ENCODE measurements at places on chromosomes 7 and 10. TPM values are rescaled to one million over a fixed set of nuclear protein-coding genes. Genes with fewer than 3 reads are reported as not detected.

GRCh38 chr10:61877887-61878739 is 23.4 kb upstream of the ARID5B start:
- no peaks in the 10 kb centered on the region for H3K27me3 ChIP-seq
- no peak overlapping the region for H3K27ac ChIP-seq
- H3K4me3 ChIP-seq: no peak overlapping the region
- no peaks in the 10 kb centered on the region for H3K4me1 ChIP-seq
- no peak for DNase-seq

GRCh38 chr7:23418046-23418445 is 52.2 kb downstream of the IGF2BP3 start:
- H3K27ac ChIP-seq: no peak overlapping the region
- no peaks in the 10 kb centered on the region for H3K36me3 ChIP-seq
- H3K4me3 ChIP-seq: no peak overlapping the region
- H3K4me1 ChIP-seq: no peaks in the 10 kb centered on the region
- no peaks in the 10 kb centered on the region for H3K27me3 ChIP-seq
- DNase-seq: no peak

DNA sequence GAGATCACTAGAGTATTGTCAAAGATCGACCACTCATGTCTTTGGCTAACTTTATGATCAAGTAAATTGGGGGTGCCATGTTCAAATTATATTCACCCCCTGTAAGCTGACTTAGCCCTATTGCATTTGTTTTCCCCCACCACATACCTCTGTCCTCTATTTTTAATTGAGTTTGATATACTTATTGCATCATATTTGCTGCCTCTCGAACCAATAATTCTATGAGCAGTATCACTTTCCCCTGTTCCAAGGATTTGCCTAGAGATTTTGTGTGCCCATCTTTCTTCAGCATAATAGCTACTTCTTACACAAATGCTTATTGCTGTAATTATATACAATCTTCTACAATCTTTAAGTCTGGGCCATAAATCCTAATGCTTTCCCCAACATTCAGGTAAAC is 245.2 kb downstream of the COBL start:
- no peak overlapping the region for H3K4me3 ChIP-seq
- DNase-seq: no peak
- H3K27ac ChIP-seq: no peak overlapping the region
- no peaks in the 10 kb centered on the region for H3K27me3 ChIP-seq

DNA sequence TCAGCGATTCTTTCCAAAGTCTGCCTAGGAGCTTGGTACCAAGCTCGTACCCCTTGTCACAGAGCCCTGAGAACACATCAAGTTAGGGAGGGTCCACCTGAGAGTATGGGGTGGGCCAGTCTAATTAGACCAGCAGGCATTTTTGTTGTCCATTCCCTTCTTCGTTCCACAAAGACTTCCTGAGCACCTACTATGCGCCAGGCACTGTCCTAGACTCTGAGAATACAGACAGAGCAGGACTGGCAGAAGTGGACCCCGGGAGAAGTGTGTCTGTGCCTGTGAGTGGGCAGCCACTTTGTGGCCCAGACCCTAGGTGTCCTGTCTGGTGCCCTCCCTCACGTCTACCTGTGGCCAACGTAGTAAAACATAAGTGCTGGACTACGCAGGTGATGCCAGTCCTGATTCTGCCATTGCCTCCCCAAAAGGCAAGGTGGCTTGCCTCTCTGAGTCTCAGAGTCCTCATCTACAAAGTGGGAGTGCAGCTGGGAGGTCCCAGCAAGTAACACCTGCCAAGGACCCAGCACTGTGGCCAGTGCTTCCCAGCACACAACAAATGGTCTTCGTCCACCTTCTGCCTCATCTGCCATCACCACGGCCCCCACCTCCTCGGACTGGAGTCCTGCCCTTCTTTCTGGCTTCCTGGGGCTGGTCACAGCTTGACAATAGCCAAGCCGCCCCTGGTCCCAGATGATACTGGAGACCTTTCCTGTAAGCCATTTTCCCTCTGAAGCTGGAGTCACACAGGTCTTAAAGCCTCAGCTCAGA is 54.3 kb upstream of the DUSP5 start:
- no peak overlapping the region for H3K27ac ChIP-seq
- no peaks in the 10 kb centered on the region for H3K4me1 ChIP-seq
- no peaks in the 10 kb centered on the region for H3K36me3 ChIP-seq
- DNase-seq: no peak
- no peak overlapping the region for H3K4me3 ChIP-seq

ZNF511 gene
- total RNA-seq: 44.8 TPM

AS3MT gene
- total RNA-seq: 9.6 TPM

DNAJC2 gene
- 14.3 TPM for total RNA-seq

ZNF485 gene
- 2.4 TPM for total RNA-seq

TRPV5 gene
- not detected for total RNA-seq

FGFBP3 gene
- 7.9 TPM for total RNA-seq

ITGB8 gene
- total RNA-seq: 606 TPM

LRMDA gene
- total RNA-seq: 18.6 TPM

BMI1 gene
- 73.5 TPM for total RNA-seq

Data from tibial nerve (tissue), 4 donors.